Stimulated activated CD4-positive, alpha-beta T cell treated with anti-CD3 and anti-CD28 coated beads, Interleukin-12 subunit alpha, Interleukin-12 subunit beta, amount 100 ng/mL, for 4 hours (primary cell): ENCODE measurements at places on chromosomes 1 and 21.

DNA sequence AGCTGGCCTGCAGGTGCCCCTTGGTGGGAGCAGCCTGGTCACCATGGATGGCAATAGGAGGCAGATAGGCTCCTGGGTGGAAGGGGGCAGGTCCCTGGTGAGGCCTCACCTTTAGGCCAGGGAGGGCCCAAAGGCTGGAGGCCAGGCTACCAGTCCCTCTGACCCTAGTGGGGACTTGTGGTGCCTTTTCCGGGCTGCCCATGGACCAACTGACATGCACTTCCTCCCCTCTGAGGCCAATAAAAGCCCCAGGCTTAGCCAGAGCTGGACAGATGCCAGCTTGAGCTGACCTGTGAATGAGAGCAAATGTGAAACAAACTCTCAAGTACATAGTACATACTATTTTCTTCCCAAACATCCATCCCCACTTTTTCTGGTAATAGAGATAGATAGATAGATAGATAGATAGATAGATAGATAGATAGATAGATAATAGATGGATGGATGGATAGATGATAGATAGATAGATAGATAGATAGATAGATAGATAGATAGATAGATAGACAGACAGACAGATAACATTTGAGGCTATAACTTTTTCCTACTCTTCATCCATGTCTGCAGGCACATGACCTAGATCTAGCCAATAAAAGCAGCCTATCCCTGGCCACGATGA is 9.2 kb upstream of the CTTNBP2NL start:
- no peak for DNase-seq

- no peak for DNase-seq
Observed at GRCh38 chr1:3630914-3631313, 6.1 kb downstream of the TPRG1L start.

- no peak for DNase-seq
Observed at GRCh38 chr1:98331243-98331642, 330.3 kb upstream of the SNX7 start.

GRCh38 chr1:53125122-53125521 is 17.3 kb downstream of the SLC1A7 start:
- DNase-seq, result no peak

GRCh38 chr21:20551939-20552338 is 446.3 kb upstream of the NCAM2 start:
- DNase-seq, result no peak

DNA sequence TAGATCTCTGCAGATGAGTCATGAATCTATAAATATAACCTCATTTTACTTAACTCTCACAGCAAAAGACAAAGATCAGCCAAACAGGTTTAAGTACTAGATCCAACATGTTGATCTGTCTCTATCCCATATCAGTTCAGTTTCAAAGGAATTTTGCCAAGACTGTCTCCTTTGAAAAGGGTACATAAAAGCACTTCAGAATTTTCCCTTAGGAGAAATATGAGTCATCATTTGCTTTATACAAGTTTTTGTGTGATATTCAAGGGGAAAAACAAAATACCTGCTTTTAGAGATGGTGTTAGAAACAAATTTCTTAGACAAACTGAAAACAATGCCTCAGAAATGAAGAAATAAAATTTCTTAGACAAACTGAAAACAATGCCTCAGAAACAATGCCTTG is 73.5 kb upstream of the LRRC7 start:
- DNase-seq, result no peak

GRCh38 chr1:4045397-4046010 is 145.4 kb upstream of the C1orf174 start:
- no peak for DNase-seq

- DNase-seq, result no peak
Observed at GRCh38 chr1:156226116-156226538, 13.3 kb downstream of the PMF1 start.

- no peak for DNase-seq
Observed at GRCh38 chr1:234538062-234538731, 59.2 kb upstream of the TARBP1 start.

DNA sequence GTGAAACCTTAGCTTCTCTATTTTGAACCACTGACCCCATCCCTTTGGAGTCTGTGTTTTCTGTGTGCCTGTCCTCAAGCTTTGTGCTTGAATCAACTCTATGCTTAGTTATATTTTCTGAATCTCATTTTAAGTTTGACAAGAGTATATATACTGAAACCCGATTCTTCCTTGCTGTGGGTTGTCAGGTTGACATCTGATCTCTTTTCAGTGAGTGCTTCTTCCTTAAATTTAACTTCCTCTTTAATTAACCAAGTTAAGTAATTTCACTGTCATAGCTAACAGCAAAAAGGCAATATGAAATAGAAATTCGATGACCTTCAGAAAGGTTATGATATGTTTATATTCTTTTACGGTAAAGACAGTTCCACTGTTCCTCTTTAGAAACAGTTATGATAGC is 69.4 kb downstream of the C1orf21 start:
- no peak for DNase-seq

DNA sequence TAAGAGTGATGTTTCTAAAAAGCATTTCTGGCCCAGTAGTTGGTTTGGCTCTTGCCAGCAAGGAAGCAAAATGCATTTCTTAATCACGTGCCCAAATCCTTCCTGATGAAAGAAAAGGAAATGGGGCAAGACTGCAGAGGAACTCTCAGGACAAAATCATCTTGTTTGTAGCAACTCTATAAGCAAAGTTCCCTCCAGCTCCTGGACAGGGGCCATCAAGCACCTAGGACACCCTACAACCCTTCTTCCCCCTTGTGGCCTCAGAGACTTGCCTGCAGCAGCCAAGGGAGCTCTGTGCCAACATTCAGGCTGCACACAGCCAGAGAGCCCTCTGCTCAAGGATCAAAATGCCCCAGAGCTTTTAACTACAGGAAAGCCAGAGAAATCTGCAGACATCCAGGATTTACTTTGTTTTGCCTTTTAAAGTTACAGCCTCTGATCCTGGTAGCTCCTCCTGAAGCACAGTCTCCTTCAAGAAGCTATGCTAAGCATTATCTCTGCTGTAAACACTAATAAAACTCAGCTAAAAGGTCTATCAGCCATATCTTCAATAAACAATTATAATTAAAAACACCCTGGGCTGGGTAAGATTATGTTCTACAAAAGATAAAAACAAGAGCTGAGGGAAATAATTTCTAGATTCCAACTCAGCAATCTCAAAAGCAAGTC is 105.0 kb downstream of the KIAA0319L start:
- no peak for DNase-seq

GRCh38 chr1:42177541-42177981 is 13.0 kb upstream of the GUCA2A start:
- DNase-seq, result no peak

- DNase-seq, result no peak
Observed at GRCh38 chr21:37659874-37660273, 256.4 kb downstream of the KCNJ6 start.

DNA sequence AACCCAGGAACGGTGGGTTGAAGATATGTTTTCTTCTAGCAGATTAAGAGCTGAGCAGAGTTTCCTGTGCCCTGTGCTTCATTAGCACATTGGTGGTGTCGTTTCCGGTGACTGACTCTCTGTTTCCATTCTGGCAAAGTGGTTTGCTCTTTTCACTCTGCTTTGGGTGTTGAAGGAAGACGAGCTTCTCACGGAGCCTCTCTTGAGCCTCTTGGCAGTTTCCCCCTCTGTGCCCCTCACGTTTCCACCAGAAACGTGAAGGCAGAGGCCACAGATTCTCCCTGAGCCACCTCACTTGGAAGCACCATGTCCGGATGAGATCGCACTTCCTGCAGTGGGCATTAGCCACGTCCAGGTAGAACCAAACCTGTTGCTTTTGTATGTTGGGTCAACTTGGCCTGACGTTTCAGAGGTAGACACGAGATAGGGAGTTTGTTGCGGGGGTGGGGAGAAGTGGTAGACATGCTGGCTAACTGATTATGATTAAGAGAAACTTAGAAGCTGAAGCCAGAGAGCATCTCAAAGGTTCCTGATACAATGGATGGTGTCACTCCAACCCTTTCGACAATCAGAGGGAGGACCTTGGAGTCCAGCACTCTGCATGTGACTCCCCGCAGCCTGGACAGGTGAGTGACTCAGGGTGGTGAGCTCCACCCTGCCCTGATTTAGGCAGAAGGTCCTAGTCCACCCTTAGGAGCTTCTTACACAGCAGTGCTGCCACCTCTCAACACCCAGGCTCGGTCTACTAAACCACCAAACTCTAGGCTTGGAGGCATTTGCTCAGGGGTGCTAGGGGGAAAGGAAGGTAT is at the start of gene LAX1:
TSS of gene LAX1 (plus strand) at position 155 of the 809 bp plus-strand sequence. CDS start at position 538, 383 bp downstream.
- peak; percentile 58 for DNase-seq

DNA sequence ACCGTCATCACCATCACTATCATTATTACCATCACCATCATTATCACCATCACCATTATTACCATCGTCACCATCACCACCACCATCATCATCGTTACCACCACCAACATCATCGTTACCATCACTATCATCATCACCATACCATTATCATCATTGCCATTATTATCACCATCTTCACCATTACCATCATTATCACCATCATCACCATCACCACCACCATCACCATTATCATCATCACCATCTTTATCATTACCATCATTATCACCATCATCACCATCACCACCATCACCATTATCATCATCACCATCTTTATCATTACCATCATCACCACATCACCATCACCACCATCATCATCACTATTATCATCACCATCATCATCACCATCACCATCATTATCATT is 112.9 kb downstream of the AJAP1 start:
- no peak for DNase-seq

DNA sequence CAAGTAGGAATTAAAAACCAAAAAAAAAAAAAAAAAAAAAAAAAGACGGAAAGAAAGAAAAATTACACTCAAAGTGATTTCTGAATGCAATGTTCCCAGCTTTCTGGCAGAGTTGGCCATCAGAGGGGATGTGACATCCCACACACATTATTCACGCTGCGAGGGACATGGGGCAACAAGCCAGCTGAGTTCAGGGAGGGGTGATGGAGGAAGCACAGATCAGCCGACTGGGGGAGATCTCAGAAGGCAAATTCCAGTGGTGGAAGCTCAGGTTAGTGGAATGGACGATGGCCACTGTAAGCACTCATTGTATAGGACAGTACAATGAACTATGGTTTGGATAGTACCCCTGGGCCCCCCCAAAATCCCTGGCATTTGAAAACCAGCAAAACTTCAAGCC is 311.9 kb downstream of the PCP4 start:
- no peak for DNase-seq

DNA sequence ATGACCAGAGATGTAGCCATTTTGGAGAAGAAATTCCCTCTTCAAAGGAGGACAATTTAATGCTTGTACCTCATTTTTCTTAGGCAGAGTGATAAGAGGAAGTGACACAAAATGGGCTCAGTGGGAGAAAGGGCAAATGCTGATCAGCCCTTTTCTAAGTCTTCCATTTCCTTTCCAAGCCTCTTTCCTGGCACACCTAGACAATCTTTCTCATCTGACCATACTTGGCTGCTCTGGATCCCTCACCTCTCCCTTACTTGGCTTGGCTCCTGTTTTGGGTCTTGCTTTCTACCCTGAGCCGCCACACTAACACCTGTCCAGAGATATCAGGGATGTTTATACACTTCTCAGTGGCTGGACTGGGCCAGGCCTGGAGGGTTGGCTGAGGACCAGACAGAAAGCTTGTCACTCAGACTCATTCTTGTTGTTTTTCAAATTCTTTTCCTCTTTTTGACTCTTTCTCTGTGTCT is 13.1 kb downstream of the TXNIP start:
- DNase-seq, result no peak

DNA sequence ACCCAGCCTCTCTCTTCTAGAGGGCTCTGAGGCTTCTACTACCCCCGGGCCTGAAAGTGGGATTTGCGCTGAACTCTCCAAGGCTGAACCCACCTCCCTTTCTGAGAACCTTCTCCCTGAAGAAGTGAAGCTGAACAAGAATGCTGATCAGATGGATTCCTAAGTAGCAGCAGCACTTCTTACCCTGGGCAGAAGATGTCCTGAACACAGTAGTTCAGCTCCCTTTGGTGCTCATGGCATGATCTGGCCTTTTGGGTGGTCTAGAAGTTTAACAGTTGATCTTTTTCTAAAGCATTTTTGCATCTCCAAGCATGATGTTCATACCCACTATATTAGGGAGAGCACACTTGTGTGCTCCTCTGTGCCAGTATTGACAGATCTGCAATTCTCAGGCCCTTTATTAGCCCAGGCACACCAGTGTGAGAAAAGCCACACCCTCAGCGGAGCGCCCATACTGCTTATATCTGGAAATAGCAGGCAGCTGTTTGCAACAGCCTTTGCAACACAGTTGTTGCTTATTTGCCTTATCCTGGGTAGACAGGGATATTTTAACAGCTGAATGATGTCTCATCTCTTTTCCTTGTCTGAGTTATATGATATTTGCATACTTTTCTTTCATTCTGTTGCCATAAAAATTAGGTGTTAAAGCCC is 34.2 kb downstream of the CNN3 start:
- no peak for DNase-seq
